ENCODE measurements at places on chromosomes 12 and 14.
A peak's percentile ranks its signal among the peaks of the same experiment; 100 is the strongest.

GRCh38 chr14:20836668-20837338 is 34.2 kb upstream of the RNASE1 start:
- DNase-seq: peak; percentile 44

DNA sequence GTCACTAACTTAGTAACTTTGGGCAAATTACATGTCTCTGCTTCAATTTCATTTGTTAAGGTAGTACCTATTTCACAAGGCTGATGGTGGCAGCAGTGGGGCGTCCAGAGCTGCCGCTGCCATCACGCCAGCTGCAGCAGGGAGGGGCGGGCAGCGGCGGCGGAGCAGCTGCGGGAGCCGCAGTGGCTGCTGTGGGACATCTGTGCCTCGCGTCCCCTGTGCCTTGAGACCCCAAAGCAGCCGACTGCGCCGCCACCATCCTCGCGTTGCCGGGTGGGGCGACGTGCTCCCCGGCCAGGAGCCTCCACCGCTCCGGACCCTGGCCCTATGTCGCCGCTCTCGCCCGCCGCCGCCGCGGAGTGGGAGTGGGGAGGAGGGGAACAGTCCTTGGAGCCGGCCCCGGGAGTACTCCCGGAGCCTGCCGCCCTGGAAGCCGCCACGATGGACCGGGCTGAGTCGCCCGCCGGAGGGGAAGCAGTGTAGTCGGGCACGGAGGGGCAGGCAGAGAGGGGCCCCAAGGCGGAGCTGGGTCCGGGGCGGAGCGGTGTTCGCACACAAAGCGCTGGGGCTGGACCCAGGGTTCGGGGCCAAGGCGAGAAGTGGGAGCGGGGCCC is 51.4 kb downstream of the A2M start:
- DNase-seq: no peak

DNA sequence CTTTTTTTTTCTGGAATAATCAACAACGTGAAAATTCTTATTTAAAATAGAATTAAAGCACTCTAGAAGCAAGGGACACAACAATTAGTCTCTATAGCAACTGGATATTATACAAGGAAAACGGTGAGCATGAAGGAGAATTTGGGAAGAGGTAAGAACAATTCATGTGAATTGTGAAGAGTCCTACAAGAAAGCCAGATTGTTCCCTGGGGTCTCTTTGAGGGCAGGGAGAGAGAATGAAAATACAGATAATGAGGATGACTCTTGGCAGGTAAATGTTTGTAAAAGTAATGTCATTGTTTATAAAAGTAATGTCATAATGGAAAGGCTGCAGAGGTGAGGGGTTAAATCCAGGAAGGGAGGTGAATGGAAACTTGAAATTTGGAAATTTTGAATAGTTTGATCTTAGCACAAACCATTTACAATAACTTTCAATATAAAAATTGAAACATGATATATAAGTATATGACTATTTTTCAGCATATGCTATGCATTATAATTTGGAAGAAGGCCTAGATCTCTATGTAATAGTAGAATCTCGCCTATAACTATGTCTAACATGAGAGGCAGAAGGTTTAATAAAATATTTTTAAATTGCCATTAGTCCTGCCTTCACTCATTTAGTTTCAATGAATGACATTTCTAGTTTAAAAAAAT is 378.8 kb upstream of the DCN start:
- DNase-seq: no peak

DNA sequence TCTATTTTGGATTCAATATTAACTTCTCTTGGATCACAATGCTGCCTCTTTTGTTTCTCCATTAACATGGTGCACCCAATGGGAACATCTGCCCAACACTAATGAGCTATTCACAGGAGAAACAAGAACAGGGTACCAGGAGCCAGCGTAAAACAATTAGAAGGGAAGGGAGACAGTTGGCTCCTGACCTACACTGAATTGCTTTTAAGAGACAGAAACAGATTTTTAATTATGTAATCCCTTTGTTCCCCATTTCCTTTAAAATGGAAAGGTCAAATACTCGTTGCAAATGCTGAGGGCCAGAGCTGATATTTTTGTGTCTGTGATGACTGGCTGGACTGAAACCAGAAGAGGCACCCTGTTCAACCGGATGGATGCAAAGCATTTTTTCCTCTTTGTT is 108.3 kb downstream of the SEC23A start:
- DNase-seq: no peak

DNA sequence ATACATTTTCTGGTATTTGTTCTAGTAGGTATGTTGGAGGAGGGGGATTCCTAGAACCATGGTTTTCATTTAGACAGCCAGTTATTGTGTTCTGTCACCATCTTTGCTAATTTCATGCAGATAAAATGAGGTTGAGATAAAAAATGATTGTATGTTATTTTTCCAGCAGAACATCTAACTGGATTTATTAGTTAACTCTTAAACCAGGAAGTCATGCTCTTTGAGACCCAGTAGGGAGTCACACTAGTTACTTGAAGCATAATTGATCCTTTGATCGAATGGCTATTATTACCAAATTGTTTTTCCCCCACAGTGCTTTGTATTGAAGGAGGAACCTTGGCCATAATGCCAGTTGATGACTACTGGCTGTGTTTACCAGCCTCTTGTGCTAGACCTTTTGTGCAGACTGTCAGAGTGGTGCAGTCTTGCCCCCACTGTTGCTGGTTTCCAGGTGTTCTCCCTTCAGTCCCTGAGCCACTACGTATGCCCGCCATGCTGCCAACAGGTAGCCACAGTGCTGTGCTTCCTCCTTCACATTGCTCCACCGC is 6.0 kb downstream of the EID3 start:
- DNase-seq: no peak

DNA sequence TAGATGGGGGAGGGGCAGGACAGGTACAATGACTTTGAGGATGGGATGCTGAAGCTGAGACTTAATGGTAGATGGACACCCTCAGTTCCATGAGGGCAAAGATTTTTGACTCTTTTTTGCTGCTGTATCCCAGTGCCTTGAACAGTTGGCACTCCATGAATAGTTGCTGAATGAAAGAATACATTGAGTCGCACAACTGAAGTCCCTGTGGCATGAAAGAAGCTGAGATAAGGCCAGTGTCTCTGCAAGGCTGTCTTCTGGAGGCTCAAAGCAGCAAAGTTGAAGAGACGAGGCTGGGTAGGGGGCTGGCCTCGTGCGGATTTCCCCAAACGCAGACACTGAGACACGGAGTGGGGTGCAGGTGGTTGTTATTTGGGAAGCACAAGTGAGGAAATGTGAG is 179.3 kb downstream of the ADCK1 start:
- no peak for DNase-seq

- no peak for DNase-seq
Observed at GRCh38 chr14:72462056-72462455, 431.8 kb downstream of the DPF3 start.

GRCh38 chr14:90387206-90387760 is 9.5 kb upstream of the CALM1 start:
- no peak for DNase-seq

DNA sequence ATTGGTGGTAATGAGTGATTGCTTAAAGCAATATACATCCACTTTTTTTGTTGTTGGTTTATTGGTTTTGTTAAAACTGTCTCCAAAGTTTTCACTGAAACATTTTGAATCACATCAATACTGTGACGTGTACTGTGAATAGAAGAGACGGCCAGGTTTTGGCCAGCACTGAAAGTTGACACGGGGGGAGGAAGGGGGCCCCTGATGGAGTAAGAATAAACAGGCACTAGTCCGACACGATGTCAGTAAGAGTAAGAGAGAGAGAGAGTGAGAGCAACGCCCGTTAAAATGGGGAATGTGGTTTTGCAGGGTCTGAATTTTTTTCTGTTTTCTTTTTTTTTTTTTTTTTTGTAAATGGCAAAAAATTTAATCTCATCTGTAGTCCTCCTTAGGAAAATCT is 14.7 kb downstream of the PEBP1 start:
- no peak for DNase-seq

DNA sequence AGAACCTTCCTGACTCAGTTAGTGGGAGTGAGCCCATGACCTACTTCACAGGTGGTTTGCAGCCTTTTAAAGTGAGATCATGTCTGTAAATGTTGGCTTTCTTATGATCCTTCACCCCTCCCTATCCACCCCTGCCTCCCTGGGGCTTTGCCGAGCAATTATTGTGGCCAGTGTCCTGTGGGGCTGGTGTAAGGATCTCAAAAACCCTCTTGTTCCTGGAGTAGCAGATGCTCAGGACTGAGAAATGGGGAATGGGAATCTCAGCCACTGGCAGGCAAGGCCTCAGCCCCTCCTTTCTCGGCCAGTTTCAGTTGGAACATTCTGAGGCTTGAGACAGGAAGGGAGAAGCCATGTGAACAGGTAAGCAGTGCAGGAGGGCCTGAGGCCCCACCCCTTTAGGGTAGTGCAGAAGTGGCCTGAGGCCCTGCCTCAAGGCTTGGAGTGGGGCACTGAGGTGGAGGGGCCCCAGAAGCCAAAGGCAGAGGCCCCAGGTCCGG is 53.8 kb downstream of the PLEKHG3 start:
- no peak for DNase-seq

- no peak for DNase-seq
Observed at GRCh38 chr14:99667821-99668220, 16.3 kb upstream of the CYP46A1 start.

DNA sequence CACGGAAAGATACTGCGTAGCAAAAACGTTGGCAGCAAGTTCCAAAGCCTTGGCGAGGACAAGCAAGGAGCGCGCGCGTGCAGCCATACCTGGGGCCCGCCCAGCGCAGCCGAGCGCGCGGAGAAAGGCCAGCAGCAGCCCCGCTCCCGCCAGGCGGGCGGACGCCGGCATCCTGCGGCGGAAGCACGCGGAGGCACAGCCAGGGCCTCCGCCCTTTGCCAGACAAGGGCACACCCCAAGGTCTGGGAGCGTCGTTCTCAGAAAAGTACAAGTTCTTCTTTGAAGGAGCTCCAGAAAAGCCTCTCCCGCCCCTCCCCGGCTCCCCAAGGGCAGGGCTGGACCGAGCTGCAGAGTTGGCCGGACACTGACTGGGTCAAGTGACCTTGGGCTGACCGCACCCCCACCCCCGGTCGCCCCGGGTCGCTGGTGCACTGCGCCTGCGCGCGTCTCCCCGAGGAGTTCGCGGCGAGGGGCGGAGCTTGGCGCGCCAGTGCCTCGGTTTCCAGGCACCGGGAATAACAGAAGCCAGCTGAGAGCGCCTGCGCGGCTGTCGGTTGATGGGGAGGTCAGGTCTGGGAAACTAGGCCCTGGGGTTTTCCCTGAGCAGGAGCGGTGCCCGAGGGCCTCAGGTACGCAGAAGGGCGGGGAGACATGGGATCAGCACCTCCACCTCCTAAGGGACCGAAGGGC is at the start of gene ZC2HC1C:
Gene ZC2HC1C, plus strand, starts transcription at position 521 of the 690 bp plus-strand sequence. CDS start 933 bp downstream, outside the sequence.
- DNase-seq: peak; percentile 74

- DNase-seq: no peak
Observed at GRCh38 chr14:33859306-33859705, 91.6 kb downstream of the EGLN3 start.

DNA sequence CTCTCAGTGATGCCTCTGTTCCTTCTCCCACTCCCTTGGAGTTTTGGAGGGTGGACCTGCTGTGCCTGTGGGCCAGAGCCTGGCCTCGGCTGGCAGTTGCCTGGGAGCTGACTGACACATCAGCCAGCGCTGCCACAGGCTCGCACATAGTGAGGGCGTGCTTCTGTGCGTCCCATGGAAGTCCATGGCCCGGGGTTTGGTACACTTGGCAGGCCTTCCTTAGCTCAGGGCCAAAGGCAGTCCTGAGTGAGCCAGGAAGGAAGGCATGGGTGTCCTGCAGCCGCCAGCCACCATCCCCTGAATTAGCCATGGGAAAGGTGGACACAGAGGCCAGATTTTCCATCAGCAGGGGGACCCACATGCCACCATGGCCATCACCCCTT is 1.1 kb upstream of the DEGS2 start:
- DNase-seq: no peak

- no peak for DNase-seq
Observed at GRCh38 chr12:113154351-113154973, 4.9 kb downstream of the CFAP73 start.

DNA sequence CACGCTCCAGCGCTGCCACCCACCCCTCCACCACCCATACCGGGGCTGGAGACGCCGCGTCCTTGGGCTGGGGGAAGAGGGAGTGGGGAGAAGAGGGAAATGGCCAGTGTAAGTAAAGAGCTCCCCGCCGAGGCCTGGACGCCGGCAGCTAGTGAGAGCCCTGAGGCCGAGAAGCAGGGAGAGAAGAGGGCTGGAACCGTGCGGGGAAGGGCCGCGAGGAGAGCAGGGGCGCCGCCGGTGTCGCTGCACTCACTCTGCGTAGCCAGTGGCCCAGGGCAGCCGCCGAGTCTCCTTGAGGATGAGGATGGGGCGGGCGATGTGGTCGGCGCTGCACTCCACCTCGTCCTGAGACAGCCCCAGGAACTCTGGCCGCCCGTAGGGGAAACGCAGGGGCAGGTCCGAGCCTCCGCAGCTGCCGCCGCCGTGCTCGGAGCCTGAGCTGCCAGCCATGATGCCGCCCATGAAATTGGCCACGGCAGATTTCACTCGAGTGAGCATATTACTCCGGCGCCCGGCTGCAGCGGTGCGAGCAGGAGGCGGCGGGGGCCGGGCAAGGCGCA is 631 bp downstream of the PPM1H start:
- DNase-seq: peak; percentile 19

DNA sequence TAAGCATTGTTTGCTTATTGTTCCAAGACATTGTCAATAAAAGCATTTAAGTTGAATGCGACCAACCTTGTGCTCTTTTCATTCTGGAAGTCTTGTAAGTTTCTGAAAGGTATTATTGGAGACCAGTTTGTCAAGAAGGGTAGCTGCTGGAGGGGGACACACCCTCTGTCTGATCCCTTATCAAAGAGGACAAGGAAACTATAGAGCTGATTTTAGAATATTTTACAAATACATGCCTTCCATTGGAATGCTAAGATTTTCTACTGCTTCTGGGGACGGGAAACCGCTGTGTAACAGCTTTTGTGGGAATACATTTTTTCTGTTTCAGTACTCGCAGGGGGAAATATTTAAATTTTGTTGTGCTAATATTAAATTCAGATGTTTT is 3.5 kb downstream of the FOS start:
- DNase-seq: no peak

DNA sequence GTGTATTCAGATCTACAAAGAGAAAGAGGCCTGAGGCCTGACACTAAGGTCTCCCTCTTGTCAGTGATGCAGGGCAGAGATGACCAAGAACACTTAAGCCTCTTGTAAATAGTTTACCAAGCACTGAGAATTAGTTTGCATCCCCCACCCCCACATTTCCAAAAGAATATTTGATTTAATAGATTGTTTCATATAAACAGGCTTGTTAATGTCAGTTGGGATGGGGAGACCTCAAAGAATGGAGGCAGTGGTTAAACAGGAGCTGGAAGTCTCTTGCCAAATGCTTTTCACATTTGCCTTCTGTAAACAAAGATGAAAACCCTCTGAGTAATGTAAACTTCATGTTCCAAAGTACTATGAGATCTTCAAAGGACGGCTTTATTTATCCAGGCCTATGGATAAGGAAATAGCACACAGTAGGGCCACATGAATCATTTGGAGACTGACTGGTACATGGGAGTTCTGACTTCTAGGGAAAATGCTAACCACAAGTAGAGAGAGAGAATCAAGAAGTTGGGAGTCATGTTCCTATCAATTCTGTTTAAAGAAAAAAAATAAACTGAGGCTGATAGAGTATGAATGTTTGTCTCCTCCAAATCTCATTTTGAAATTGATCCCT is 234.7 kb downstream of the ANO2 start:
- no peak for DNase-seq
